GDM1 (cell line): ENCODE measurements at places on chromosomes 3 and 15.

DNA sequence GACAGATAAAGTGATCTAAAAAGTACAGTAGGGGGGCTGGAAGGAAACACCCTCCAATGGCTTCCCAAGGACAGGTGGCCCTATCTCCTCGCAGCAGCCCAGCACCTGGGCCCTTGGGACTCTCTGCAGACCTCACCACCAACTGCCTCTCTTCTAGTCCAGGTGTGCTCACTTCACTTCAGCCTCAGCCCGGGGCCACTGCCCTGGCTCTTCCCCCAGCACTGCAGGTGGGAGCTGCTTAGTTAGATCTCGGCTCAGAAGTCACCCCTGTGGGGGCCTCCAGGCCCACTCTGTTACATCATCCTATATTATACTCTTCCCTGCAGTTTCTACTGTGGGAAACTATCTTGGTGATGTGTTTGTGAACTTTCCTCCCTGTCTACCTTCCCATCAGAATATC, 2.0 kb downstream of the KLF15 start:
- DNase-seq = no peak

DNA sequence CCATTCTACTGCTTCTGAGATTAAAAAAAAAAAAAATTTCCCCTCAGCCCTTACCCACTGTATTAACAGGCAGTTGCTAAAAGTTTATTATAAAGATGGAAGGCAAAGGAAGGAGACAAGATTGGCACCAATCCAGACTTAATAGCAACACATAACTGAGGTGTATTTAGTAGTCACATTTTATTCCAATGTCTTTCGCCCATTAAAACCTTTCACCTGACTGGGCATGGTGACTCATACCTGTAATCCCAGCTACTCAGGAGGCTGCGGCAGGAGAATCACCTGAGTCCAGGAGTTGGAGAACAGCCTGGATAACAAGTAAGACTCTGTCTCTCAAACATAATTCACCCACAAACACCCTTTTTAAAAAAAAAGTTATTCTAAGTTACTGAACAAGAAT, 4.4 kb downstream of the ACAP2 start:
- no peak for DNase-seq

- DNase-seq = no peak
Observed at GRCh38 chr3:100090669-100091005, 23.7 kb downstream of the FILIP1L start.

GRCh38 chr15:43877371-43877770, 50.6 kb downstream of the WDR76 start:
- DNase-seq = no peak

GRCh38 chr3:193190146-193190786, 50.8 kb upstream of the PLAAT1 start:
- peak; percentile 35 for DNase-seq

DNA sequence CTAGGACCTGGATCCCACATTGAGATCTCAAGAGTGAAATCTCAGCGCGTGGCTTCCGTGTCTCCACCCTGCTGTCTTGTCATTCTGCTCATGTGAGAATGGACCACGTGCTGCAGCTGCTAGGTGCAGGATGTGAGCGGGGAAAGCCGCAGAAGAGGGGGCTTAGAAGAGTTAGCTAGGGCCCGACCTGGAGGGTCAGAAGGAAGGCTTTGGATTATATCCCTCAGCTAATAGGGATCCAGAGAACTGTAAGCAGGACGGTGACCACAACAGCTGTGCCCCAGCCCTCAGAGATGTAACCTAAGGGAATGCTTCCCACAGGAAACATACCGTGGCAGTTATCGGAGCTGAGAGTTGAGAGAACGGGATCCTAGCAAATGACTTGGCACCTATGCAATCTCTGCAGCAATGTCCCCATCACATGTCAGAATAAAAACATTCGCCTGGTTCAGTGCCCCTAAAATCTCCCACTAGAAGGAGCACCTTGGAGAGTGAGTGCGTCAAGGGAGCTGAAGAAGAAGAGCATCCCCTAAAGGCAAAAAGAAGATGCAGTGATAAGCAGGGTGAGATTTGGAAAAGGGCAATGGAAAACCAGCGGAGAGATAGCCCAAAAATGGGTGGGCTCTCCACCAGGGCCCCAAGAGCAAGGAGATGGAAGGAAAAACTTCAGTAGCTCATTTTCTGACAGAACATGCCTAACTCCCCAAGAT, 76.9 kb upstream of the ST8SIA2 start:
- DNase-seq = no peak

GRCh38 chr3:102183623-102184022, 251.2 kb upstream of the ZPLD1 start:
- DNase-seq = no peak

DNA sequence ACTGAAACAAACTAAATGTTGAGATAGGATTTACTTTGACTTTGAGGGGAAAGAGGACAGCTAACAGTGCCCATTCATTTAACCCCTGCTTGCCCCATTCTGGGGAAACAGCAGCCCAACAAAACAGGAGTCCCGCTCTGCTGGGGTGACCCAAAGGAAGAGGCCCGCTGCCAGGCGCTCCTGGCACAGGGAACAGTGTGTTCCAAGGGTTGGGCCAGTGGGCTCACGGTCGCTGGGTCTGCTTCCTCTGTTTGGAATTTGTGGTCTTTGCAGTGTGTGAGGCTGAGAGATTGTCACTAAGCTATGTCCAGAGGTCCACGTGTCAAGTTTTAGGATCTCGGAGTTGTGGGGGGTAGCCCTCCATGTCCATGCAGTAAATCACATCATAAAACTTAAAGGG, 250.4 kb upstream of the C2CD4B start:
- no peak for DNase-seq

- DNase-seq = no peak
Observed at GRCh38 chr3:139476348-139476747, at the start of gene RBP2. TSS of gene RBP2 (minus strand) at chr3:139476516. CDS start at chr3:139476459, 57 bp downstream.

DNA sequence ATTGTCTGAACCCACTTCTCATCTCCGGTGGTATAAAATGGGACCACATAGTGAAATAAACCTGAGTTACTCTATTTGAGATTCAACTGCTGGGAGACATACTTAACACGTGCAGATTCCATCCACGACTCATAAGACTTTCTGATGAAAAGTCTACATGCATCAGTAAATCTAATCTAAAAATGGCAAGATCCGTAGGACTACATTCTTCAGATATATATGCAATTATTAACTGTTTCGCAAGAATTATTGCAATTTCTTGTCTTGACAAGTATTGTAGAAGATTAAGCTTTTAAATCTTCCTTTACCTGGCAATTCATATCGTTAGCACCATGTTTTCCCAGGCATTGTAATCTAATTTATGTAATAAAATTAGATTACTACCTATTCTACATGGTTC, 718.7 kb upstream of the CBLB start:
- DNase-seq = no peak

DNA sequence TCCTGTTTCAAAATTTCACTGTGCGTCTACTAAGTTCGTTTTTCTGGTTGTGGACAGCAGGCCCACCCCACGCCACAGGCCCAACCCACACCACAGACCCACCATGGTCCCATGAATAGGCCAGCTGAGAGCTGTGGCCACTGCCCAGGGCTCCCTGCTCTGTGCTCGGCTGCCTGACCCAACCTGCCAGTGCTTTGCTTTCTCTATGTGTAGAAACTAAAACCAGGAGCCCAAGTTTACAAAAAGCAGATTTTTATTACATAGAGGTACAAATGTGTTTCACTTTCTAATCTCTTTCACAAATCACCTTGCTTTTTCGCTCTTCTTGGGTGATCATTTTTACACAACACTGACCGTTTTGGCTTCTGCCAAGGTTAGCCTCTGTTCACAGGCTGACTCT, 69.1 kb downstream of the HERC2 start:
- DNase-seq = no peak

DNA sequence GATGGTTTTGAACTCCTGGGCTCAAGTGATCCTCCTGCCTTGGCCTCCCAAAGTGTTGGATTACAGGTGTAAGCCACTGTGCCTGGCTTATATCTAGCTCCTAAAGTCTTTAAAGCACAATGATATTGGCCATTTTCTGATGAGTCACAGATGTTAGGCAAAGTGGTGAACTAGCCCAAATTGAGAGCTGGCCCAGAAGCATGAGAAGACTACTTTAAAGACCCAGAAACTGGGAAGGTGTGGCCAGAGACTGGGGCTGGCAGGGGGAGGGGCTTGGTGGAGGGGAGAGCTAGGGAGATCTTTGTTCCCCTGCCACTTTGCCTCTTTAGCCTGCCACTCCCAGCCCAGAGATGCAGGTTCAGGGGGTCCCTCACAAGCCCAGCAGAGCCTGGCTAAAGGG, 21.6 kb downstream of the CHRNA3 start:
- no peak for DNase-seq

GRCh38 chr15:78641102-78641748, at the start of gene CHRNB4:
TSS of gene CHRNB4 (minus strand) at chr15:78641210. CDS start at chr15:78641133, 77 bp downstream.
- DNase-seq = no peak

DNA sequence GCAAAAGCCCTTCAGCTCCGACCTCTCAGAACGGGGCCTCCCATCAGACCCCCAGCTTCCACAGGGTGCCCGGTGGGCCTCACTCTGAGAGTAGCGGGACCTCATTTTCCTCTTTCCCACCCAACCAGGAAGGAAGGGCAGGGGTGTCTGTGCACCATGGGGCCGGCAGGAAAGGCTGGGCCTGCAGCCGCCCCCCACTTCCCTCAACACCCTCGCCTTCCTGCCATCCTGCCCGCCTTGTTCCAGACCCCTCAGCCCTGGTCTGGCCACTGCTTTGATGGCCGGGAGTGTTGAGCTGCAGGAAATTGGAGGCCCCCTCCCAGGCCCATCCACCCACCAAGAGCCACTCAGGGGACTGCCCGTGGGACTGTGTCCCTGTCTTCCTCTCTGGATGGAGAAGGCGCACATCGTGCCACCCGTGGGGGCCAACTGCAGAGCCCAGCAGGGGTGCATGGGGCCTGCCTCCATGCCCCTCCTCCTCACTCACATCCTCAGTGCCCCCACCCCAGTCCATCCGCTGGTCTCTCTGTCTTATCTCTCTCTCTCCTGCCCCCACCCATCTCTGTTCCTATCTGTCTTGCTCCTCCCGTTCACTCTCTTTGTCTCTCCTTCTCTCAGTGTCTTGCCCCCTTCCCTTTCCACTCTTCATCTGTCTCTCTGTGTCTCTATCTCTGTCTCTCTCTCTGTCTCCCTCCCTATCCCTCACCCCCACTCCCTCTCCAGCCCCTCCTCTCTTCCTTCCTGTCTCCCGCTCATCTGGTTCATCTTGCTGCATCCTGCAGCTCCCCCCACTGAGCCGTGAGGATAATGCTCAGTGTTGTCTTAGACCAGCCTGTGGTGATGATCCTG, 1.8 kb upstream of the PLXND1 start:
- DNase-seq = peak; percentile 44

DNA sequence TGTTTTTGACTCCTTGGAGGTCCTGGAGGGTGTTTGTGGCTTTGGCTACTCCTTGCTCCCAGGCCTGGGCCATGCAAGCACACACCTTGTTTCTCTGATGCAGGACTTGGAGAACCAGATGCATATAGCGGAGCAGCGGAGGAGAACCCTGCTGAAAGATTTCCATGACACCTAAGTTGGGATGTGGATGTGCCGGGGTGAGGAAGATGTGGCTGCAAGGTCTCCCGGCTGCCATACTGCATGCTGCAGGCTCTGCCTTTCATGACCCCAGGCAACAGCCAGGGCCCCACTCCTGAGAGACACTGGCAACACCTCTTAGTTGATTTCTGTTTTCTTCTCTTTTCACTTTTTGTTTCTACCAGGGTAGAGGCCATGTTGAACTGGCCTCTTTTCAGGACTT, 6.9 kb upstream of the P4HTM start:
- DNase-seq = no peak

DNA sequence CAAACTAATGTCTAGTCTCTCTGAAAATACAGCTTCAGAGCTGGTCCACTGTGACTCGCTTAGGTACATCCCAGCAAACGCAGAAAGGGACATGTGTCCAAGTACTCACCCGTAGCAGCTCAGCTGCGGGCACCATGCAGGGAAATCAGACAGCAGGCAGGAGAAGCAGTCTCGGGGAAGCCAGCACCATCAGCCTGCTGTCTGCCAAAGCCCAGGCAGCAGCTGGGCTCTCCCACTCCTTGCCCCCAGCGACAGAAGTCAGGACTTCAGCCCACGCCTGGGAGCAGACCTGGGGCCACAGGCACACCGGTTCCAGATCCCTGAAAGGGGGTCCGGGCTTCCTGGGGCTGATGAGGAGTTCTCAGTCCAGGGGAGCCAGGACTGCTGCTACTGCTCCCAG, 34.9 kb downstream of the SEMA5B start:
- DNase-seq = no peak

GRCh38 chr15:29094711-29095110, 174.9 kb downstream of the NSMCE3 start:
- no peak for DNase-seq

DNA sequence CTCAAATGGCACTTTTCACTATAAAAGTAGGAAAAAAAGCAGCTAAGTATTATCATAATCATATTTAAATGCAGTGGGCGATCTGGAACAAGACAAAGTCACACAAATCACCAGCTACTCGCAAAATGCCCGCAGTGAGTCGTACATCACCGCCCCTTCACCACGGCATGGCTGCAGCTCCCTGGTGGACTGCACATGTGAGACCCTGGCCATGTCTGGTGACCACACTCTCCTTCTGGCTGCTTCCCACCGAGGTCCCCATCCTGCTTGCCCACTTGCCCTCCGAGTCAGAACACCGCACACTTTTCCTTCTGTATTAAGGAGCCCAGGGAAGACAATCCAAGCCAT, 38.6 kb downstream of the ACAA1 start:
- DNase-seq = no peak

DNA sequence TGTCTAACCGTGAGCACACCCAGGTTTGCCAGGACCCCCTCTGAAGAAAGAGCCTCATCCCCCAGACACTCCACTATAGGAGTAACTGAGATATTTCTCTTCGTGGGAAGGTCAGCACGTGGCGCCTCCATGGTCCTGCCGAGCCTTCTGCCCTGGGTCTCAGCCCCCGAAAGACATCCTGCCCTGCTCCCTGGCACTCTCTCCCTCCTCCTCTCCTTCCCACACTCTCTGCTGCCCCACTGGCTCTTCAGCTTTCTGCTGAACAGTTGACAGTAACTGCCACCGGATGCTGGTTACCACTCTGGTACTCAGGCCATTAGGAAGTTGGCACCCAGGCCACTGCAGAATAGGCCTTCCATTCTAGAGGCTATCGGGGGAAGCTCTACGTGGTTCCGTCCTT, 185.2 kb downstream of the UACA start:
- no peak for DNase-seq
